Esophagus squamous epithelium (tissue), 5 donors: ENCODE measurements at places on chromosomes 7 and 10.

- no peak for DNase-seq
Observed at GRCh38 chr10:16811292-16811691, 5.9 kb downstream of the RSU1 start.

- no peak for DNase-seq
Observed at GRCh38 chr10:92830478-92831389, 17.6 kb upstream of the EXOC6 start.

DNA sequence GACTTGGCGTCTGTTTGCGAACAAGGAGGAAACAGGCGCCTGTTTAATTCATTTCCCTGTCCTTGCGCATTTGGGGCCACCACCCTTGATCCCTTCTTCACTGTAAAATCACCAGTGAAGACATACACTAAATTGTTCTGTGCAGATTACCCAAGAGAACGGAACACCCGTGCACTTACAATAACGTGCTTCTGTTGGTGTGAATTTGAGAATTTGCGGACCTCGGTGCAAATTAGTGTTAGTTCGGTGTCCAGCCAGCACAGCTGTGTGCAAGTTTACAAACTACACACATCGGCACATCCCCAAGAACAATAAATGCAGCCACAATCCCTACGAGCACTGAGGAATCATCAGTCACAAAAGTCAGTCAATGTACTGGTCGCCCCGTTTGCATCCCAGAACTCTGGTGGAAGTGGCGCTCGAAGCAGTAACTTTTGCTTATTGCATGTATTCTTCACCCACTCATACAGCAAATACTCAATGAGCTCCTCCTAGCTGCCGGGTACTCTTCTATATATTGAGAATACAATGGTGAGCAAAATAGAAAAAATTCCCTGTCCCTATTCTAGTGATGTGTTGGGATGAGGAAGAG is 786 bp upstream of the CNOT4 start:
- no peak for DNase-seq

DNA sequence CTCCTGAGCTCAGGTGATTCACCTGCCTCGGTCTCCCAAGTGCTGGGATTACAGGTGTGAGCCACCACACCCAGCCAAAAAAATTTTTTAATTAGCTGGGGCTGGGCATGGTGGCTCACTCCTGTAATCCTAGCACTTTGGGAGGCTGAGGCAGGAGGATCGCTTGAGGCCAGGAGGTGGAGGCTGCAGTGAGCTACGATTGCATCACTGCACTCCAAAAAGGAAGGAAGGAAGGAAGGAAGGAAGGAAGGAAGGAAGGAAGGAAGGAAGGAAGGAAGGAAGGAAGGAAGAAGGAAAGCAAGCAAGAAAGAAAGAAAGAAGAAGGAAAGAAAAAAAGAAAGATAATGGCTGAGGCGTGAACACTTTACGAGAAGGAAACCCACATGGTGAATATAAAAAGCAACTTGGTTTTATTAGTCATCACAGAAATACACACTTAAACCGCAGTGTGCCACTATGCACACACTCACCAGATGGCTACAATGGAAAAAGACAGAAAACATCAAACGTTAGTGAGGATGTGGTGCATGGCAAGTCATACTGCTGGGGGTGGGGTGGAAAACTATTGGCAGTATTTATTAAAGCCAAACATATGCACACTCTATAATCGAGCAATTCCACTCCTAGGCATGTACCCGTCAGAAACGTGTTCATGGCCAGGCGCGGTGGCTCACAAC is 4.4 kb upstream of the CCL26 start:
- no peak for DNase-seq

- DNase-seq, result no peak
Observed at GRCh38 chr7:81926-82756, 110.2 kb upstream of the FAM20C start.

GRCh38 chr10:74917481-74918077 is 91.2 kb downstream of the KAT6B start:
- DNase-seq, result no peak

DNA sequence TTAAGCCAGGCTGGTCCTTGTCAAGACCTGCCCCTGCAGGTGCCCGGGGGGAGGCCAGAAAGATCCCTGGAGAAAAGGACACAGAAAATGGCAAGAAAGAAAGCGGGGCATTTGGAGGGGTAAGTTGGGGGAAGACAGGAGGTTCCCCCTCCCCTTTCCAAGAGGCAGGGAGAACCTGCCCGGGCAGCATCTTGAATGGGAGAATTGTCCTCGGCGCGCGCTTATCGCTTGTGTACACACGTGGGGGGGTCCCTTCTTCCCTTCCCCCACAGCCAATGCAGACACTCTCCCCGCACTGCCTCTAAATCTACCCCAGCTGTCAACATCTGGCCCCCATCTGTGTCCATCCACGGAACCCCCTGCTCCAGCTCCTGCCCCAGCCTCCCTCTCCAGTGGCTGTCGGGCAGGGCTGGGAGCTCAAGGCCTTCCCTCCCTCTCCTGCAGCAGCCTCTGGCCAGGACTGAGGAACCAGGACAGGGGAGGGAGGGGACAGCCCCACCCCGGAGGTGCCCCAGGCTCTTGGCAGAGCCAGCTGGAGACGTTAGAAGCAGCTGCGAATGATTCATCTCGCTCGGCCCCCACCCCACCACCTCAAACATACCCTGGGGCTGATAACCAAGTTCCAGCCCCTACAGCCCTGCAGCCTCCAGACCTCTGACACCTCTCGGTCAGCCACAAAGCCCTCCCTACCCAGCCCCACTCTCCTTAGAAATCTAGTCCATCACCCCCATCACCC is 25.3 kb downstream of the EPHB4 start:
- DNase-seq, result no peak

- DNase-seq, result no peak
Observed at GRCh38 chr7:139118805-139119485, 9.4 kb upstream of the ZC3HAV1 start.

DNA sequence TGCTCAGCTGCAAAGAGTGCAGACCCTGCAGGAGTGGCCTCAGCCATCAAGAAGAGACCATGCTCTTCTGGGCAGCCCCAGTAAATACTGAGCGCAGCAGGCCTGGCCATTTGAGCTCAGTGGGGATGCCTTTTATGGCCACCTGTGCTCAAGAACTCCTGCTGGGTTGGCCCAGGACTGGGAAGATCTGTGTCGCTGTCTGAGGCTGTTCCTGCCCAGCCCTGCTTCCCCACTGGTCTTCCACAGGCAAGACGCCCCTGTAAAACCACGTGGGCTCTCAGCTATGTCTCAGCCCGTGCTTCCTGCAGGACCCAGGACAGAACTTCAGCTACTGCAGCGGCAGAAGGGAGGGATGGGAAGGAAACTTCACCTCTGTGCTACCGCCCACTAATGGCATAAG is 10.5 kb upstream of the PPIF start:
- DNase-seq, result no peak

- no peak for DNase-seq
Observed at GRCh38 chr7:7505915-7506314, 29.8 kb downstream of the COL28A1 start.

DNA sequence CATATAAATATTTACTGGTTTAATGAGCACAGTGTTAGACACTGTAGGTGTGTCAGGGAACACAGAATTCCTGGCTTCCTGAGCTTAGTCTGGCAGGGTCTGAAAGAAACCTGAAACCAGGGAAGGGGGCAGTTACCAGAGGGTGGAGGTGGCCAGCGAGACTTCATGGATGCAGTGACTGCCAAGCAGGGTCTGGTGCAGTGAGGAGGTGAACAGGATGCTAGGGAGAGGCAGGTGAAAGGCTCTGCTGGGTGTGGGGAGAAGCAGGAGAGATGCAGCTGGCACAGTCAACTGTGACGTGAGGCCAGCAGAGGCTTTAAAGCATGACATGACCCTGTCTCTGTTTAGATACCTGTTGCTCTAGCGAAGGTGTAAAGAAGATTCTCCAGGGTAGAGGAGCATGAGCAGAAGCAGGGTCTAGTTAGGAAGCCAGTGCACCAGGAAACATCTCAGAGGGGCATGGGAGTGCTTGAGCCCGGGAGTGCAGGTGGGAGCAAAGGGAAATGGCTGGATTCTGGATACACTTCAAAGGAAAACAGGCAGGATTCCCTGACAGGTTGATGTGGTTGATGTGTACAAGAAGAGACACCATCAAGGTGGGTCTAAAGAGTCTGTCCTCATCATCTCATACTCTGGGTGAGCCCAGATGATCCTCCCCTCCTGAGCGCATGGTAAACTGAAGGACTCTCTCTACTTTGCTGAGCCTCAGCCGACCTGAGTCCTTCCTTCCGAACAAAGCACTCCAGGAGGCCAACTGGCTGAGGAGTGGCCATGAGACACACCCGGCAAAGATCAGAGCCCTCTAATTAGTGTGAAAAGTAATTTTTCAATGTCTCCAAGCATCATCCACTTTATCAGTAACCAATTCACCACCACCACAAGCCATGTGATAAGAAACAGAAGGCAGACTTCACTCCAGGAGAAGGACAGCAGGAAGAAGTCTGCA is 186.8 kb downstream of the COBL start:
- no peak for DNase-seq

GRCh38 chr10:95605163-95605562 is 44.0 kb upstream of the SORBS1 start:
- no peak for DNase-seq

DNA sequence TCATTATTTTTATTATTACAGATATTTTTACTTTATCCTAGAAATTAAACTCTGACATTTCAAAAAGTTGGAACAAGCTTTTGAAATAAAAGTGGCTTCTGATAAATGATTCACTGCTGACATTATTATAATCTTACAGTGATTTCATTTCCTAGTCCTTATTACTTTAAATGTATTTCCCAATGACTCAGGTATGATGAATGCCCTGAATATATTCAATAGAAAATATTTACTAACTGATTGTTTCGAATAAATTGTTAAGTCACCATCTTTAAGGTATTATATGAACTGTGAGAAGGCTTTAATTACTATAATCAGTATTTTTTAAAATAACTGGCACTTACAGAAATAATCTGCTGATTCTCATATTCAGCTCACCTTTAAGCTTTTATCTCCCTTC is 21.6 kb downstream of the DKK1 start:
- DNase-seq, result no peak

DNA sequence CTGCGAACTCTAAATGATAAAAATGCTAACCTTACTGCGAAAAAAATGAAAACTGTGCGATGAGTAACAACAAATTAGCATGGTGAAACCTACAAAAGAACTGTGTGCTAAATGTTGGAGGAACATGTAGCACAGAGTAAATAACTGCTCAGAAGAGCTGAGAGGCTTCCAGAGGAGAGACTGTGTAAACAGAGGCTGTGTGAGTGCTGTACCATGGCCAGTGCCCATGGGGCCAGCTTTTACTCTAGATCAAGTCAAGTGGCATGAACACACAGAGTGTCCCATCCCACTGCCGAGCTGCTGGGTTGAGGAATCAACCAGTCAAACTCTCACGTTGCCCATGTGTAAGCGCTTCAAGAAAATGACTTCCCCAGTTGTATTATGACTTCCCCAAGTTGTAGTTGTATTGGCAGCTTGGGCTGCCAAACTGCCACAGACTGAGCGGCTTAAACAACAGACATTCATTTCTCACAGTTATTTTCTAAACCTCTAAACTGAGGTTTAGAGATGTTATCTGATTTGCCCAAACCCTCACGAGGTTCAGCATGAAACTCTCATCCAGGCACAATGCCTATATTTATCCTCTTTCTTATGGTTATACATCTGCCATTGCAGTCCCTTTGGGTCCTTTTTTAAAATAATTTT is 270.7 kb downstream of the ABCA13 start:
- DNase-seq, result no peak

DNA sequence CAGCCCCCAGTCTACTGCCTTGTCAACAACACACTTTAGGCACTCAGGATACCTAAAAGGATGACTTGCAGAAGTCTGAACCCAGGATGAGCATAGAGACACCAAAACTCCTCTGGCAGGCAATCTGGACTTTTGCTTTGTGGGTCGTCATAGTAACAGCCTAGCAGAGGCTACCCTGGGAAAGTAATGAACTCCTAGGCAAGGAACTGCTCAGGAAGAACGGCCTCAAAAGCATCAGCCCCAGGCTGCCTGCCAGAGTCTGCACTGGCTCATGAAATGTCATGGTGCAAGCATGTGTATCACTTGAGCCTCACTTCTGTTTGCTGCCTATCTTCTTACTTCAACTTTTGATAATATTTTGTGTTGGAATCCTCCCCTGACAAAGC is 715.1 kb downstream of the GRID1 start:
- no peak for DNase-seq

- DNase-seq, result no peak
Observed at GRCh38 chr10:71975087-71975870, 11.1 kb downstream of the CHST3 start.

GRCh38 chr7:39507866-39508551 is 58.2 kb upstream of the YAE1 start:
- DNase-seq, result no peak

DNA sequence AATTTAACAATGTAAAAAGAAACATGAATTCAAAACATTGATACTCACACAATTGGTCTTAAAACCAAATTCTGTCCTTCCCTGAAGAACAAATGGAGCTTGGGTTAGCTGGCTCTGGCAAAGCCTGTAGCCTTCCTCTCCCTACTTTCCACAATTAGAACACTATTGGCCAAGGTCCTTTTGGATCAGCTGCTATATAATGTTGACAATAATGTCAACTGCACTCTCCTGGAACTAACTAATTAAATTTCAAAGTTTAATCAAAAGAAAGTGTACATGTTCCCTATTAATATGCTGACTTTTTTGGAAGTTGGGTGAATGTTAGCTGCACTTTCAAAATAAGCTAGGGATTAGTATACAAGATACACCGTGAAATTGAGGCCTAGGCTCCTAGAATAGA is 440.1 kb upstream of the NFE2L3 start:
- no peak for DNase-seq

- DNase-seq, result no peak
Observed at GRCh38 chr7:24036033-24036412, 248.0 kb upstream of the NPY start.
